Bronchus fibroblast of lung (primary cell): ENCODE measurements at places on chromosomes 7 and 10. TPM values are rescaled to one million over a fixed set of nuclear protein-coding genes. Genes with fewer than 3 reads are reported as not detected.

The ICA1 gene
- 1.0 TPM in 2 replicates for total RNA-seq

The NPY4R2 gene
- total RNA-seq: not detected in 2 replicates

The TET1 gene
- total RNA-seq: 1.8 and 2.0 TPM in 2 replicates

The ASAH2 gene
- 1.3 and 2.5 TPM in 2 replicates for total RNA-seq

The KNDC1 gene
- total RNA-seq: 0.15 and 0.17 TPM in 2 replicates

The RPEL1 gene
- under 0.01 TPM in 1 of 2 replicates, not detected in the other for total RNA-seq

The PPP1R17 gene
- total RNA-seq: not detected in 2 replicates

The OPN4 gene
- total RNA-seq: not detected in 2 replicates

The HDAC9 gene
- 1.3 and 2.5 TPM in 2 replicates for total RNA-seq

The RBP3 gene
- total RNA-seq: not detected in 2 replicates

The NAT16 gene
- total RNA-seq: under 0.01 and 0.15 TPM in 2 replicates

The SPDYE2 gene
- total RNA-seq: not detected in 2 replicates

The SPDYE16 gene
- total RNA-seq: not detected in 2 replicates

The CALY gene
- total RNA-seq: 1.0 TPM in 1 of 2 replicates, not detected in the other

The FAM180A gene
- 8.2 and 11.1 TPM in 2 replicates for total RNA-seq

The POMZP3 gene
- 2.7 TPM in 2 replicates for total RNA-seq

The VSTM4 gene
- 0.34 and 0.74 TPM in 2 replicates for total RNA-seq

The LGI1 gene
- total RNA-seq: not detected in 2 replicates

The ANKRD2 gene
- total RNA-seq: 0.89 and 1.0 TPM in 2 replicates

The TAS2R5 gene
- total RNA-seq: not detected in 2 replicates

The AVPI1 gene
- total RNA-seq: 21.4 and 24.5 TPM in 2 replicates

The OR6V1 gene
- total RNA-seq: not detected in 2 replicates
